Panc1 (cell line): ENCODE measurements at places on chromosomes 4 and X. TPM values are rescaled to one million over a fixed set of nuclear protein-coding genes. Genes with fewer than 3 reads are reported as not detected.
A peak's percentile ranks its signal among the peaks of the same experiment; 100 is the strongest.

DNA sequence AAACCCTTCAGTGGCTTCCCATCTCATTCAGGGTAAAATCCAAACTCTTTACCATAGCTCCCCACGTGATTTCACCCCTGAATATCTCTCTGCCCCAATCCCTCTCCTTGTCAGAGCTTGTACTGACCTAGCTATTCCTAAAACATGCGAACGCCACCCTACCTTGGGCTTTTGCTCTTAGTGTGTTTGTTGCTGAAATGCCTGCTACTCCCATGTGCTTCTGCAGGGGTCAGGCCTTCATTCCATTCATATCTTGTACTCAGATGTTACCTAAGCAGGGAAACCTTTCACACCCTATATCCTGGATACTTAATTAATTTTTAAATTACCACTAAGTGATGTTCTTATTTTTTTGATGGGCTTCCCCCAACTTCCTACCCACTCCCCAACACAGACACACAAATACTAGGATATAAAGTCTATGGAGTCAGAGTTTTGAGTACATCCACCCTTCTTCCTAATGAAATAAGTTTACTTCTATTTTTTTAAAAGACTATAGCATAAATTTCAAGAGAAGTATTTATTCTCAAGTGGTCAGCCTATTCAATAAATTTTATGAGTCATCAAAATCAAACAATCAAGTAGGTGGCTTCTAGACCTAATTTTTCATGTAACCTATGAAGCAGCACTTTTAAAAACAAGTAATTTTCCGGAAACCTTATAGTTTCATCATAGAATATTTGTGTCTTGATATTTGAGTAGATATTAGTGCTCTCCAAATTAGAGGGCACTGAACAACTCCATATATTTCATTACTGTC, 189.4 kb downstream of the RAPGEF2 start:
- no peak for DNase-seq

DNA sequence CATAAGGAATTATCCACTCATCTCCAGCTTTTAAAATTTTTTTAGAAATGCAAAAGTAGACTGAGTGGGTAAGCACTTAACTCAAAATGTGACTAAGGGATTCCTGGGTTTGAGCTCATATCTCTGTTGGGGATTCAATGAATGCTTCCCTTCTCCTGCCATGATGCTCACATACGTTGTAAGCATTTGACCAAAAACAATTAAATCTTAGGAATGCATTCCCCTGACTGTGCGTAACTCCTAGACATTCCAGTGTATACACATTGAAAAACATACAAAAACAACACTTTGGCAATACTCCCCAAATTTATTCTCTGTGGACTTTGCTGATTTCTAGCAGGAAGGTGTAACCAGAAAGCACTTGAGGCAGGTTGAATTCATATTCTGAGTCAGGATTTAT, 29.8 kb downstream of the SPANXA2 start:
- DNase-seq, result no peak

DNA sequence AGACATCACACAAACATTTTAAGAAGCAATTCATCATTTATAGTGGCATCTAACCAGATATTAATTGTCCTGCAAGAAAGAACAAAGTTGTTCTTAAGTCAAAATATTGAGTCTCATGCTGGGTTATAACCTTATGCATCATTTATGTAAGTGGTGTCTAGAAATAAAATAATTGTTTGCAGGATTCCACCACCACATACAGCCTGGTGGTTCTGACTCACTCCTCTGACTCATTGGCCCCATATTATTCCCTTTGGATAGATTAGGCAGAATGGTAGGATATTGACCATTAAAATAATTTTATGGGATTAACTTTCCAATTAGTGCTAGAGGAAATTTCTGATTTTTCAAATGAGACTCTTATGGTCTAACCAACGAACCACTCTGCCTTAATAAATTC, 384.5 kb downstream of the GRXCR1 start:
- DNase-seq, result no peak

DNA sequence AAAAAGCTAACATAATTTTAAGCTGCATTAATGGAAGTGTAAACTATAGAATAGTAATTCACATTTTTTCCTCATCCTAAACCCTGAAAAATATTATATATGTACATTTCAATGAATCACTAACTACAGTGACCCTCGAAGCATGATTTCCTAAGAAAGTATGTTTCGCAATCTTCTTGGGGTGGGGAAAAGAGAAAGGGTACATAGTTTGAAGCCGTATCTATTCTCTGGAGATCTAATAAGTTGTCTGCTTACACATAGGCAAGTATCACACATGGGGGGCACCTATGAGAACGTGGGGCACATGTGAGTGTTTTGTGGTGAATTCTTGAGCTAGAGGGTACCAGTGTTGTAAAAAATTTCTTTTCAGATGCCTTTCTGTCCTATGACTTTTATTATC, 71.2 kb downstream of the JADE1 start:
- no peak for DNase-seq

DNA sequence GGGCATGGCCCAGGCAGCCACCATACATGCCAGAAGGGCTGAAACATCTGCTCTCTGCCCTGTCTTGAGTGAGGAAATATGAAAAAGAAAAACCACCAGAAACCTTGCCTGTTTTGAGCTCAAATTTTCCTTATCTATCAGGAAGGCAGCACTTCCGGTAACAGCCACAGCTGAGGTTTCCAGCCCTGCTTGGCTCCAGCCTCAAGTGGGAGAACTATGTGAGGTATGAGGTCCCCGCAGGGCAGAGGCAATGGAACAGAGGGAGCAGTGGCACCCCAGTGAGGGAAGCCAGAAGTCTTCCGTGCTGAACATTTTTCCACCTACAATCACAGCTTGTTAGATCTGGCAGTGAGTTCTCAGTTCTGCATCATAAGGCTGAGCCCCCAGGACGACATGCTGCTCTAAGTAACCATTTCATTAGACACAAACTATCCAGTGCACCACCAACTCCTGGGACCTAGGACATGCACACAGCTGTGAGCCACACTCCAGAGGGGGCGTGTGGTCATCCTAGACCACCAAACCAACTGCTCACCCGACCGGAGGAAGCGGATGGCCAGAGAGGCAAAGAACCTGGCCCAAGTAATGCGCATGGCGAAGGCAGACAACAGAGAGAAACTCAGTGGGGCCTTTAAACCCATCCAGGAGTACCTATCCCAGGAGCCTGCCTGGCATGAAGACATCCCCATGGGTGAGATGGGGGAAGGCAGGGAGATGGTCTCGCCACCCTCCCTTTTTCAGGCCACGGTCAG, 22.6 kb downstream of the WDR1 start:
- DNase-seq, result no peak

- no peak for DNase-seq
Observed at GRCh38 chr4:140004549-140004895, 149.5 kb downstream of the MAML3 start.

DNA sequence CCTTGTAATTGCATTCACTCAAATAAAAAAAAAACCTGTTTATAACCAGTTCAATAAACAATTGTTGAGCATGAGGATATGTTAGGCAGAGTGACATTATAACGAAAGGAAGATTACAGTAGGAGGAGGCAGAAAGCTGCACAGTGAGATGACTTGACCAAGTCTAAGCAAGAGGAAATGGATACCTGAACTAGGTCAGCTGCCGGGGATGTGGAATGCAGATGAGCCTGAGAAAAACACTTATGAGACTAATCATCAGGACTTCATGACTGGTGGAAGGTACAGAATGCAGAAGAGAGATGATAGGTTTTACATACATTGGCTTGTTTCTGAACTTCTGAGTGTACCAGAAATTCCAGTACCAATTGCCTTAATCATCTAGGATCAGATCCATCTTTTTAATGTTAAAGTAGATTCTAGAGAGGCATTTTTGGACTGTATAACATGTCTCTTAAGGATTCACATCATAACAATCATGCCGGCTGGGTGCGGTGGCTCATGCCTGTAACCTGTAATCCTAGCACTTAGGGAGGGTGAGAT, 208.1 kb upstream of the PPP3CA start:
- DNase-seq, result no peak

DNA sequence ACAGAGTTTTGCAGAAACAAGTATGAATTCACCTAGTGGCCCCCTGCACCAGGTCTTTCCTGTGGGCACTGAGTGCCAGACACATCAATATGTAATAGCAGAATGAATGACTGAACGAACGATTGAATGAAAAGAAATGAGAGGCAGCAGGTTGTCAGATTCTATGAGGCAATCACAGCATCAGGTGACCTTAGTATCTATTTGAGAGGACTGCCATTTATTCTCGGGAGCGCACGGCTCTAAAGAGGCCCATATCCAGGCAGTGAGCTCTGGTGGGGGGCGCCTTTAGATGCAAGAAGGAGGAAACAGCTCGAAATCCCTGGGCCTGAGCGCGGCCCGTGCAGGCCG, 528 bp upstream of the SLC25A4 start:
- no peak for DNase-seq

DNA sequence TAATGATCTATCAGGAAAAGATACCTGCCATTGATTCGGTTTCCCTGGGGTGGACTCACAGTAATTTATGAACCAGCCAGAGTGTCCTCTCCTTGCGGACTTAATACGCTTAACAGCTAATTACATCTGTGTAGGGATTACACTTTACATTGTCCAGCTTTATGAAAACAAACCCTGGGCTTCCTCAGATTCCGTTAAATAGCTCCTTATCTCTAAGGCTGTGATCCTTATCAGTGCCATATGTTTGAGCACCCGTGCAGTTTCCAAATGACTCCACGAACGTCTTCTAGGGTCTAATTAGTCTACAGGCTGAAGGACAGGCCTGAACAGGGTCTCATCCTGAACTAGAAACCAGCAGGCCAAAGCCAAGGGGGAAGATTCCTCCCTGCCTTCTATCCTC, 56.9 kb downstream of the KDR start:
- no peak for DNase-seq

- DNase-seq, result no peak
Observed at GRCh38 chr4:147039976-147040575, 94.4 kb upstream of the TTC29 start.

GRCh38 chrX:63428348-63428747, 77.2 kb upstream of the SPIN4 start:
- no peak for DNase-seq

- no peak for DNase-seq
Observed at GRCh38 chr4:168241953-168242352, 76.6 kb downstream of the DDX60 start.

DNA sequence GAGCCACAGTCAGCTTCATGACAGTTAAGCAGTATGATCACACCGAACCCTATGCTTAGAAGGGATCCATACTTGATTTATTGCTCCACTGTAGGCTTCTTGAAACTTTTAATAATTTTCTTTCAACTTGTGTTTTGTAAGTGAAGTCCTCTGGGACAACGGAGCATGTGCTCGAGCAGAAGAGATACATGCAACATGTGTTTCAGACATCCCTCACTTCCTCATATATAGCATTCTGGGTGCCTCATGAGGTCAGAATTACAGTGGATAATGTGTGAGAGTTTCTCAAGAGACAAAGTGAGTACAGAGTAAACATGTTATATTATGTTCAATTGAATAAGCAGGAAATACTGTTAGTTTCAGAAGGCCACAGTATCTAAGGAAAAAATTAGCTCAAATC, 893.2 kb downstream of the FAT4 start:
- no peak for DNase-seq

- no peak for DNase-seq
Observed at GRCh38 chrX:82556588-82556987, 951.5 kb upstream of the POU3F4 start.

- no peak for DNase-seq
Observed at GRCh38 chr4:76895619-76896018, 2.3 kb downstream of the SOWAHB start.

DNA sequence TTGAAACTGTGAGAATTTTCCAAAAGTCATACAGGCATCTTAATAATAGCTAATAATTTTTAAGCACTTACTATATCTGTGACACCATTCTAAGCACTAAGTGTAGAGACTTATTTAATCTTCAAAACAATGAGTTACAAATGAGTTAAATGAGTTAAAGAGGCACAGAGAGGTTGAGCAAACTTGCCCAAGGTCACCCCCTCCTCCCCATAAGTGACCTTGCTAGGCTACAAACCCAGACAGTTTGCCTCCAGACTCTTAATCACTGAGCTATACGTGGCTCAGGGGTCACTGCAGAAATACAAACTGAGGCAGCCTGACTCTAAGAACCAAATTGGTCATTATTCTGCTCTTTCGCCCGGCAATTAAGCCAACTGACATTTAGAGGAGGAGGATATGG, 15.5 kb downstream of the CTPS2 start:
- DNase-seq, result no peak

- DNase-seq, result no peak
Observed at GRCh38 chr4:95093936-95094929, 336.5 kb downstream of the BMPR1B start.

DNA sequence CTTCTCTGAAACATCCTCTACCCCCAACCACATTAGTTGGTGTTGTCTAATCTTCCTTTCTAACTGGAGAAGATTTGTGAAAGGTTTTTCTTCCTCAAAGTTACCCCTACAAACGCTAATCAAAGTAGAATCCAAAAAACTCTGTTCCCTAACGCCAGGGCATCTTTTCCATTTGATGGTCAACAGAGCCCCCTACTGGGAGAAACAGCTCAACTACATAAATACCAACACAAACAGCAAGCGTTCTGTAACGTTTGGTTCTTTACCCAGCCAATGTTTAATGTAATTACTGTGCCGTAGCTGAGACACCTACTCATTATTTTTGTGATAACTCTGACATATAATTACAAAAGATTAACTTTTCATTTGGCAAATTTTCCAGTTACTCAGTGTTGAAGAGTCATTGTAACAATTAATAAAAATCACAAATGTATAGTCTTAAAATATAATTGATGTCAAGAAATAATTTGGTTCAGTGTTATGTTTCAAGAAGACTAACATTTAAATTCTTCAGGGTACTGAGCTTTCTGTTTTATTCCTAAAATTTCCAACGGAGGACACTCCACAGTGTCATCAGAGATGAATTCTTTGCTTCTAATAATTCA, 94.9 kb upstream of the TBC1D9 start:
- DNase-seq, result peak; percentile 41

- no peak for DNase-seq
Observed at GRCh38 chr4:162770761-162771490, 395.8 kb downstream of the NAF1 start.

DNA sequence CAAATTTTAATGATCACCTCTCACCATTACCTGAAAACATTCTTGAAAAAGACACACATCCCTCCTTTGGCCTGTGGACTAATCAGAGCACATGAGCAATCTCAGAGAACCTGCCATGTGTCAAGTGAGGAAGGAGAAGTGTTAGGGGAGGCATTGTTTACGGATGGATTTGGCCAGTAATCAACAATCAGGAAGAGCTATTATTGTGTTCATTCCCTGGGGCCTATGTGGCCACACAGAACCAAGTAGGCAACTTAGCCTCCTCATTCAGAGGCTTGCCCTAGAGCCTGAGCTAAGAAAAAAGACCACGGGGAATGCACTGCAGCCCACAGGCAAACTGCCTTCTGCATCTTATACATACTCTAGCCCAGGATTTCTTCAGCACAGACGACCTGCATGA, 40.6 kb upstream of the DOCK11 start:
- no peak for DNase-seq

- peak; percentile 13 for DNase-seq
Observed at GRCh38 chr4:54683616-54684346, 26.0 kb downstream of the KIT start.

GRCh38 chr4:86741846-86742245, 107.3 kb downstream of the SLC10A6 start:
- DNase-seq, result no peak

GRCh38 chrX:141838016-141838415, at the start of gene MAGEC3:
TSS of gene MAGEC3 (plus strand) at chrX:141838316. CDS start at chrX:141838316, 0 bp downstream.
- DNase-seq, result no peak

The BOD1L1 gene
- total RNA-seq, result 18.1 TPM

The GUCY1A1 gene
- total RNA-seq, result 0.57 TPM

The MAGEC1 gene
- not detected for total RNA-seq

The SERTM2 gene
- not detected for total RNA-seq

The TMPRSS11D gene
- not detected for total RNA-seq
